CD4-positive, alpha-beta T cell treated with Interferon gamma for 1 hour (primary cell): ENCODE measurements at places on chromosomes 16 and 17.

DNA sequence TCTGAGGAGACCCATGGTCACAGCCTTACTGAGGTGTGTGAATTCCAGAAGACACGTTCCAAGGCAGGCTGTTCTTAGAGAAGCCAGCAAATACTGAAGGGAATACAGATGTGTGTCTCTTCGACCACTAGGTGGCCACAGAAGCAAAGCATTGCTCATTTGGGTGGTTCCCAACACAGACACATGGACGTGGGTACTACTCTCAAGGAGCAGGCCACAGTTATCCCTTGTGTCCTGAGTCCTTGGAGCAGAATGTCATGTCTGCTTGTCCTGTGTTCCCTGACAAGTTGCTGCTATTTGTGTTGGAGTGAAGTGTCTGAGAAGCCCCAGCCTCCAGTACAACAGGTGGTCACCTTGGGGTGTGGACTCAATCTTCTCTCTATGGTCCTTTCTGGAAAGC, 30.3 kb downstream of the HMOX2 start:
- DNase-seq, result peak; percentile 71

DNA sequence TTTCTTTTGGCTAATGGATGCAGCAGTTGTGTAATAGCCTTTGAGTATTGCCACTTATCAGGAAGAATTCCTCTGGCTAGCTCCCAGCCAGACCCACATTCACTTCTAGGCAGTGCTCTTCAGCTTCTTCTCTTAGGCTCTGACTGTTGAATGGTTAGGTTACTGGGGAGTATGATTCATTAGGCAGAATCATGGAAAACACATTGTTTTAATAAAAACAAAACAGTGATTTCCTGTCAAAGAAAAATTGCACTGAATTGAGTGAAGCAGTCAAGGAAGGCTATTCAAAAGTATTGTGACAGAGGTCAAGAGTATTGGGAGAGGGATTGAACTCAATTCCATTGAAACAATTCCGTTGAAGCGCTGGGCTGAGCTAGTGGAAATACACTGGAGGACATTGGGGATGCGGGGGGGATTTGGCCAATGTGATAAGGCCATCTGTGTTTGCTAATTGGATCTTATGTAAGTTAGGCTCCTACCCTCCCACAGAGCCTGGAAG, 68.0 kb downstream of the CNTNAP4 start:
- DNase-seq, result no peak

GRCh38 chr17:82110298-82110697, 12.3 kb upstream of the FASN start:
- no peak for DNase-seq

- peak; percentile 58 for DNase-seq
Observed at GRCh38 chr17:51166198-51166986, at the start of gene NME2. Gene NME2 (plus strand): TSS chr17:51166411. CDS start chr17:51166831, 420 bp downstream.

GRCh38 chr17:48671697-48672171, 45.6 kb upstream of the HOXB9 start:
- DNase-seq, result peak; percentile 50

GRCh38 chr16:87602821-87603683, 744 bp downstream of the JPH3 start:
- no peak for DNase-seq

GRCh38 chr17:3744014-3744413, 20.3 kb downstream of the HASPIN start:
- no peak for DNase-seq

- DNase-seq, result no peak
Observed at GRCh38 chr17:64297467-64298088, 34.5 kb upstream of the TEX2 start.

- no peak for DNase-seq
Observed at GRCh38 chr17:4163951-4164350, 21.0 kb downstream of the CYB5D2 start.

- no peak for DNase-seq
Observed at GRCh38 chr17:59832883-59833379, 59.8 kb downstream of the TUBD1 start.

GRCh38 chr17:40417258-40417608, 463 bp downstream of the TOP2A start:
- no peak for DNase-seq

GRCh38 chr16:78877114-78877655, 723.4 kb downstream of the MAF start:
- no peak for DNase-seq

DNA sequence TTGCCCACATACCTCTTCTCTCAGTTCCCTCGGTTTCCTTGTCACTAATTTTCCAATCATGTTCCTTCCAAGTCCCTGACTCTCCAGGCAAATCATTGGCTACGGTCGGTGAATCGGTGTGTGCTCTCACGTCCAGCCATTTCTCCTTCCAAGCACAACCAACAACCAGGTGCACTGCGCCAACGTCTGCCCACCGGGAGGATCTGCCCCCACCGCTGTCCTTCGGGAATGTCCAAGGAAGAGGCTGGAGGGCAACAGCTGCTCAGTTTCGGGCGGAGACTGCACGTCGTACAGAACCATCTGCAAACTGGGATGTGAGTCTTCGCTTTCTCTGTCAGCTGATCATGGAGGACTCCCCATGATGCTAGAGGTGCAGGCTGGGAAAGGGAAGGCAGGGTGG, 8.4 kb upstream of the NXN start:
- no peak for DNase-seq

GRCh38 chr16:81586417-81586816, 141.8 kb downstream of the CMIP start:
- DNase-seq, result no peak

DNA sequence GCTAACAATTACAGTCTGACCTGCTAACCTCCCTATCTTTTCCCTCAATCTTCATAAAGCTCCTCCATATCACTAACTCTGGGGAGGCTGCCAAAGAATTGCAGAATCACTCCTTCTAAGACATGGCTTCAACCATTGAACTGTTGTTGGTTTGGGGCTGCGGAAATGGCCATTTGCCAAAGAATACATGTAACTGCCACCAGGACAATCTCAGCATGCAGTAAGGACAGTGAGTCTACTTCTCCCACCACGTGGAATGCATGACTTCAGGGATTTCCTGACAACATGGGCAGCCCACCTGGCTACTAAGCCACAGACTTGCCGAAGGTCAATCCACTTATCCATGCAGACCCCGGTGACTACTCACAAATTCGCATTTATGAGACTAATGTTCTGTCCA, 104.3 kb upstream of the NUDT7 start:
- DNase-seq, result no peak
